ENCODE measurements at places on chromosomes 6 and 20. TPM values are rescaled to one million over a fixed set of nuclear protein-coding genes. Genes with fewer than 3 reads are reported as not detected.

GRCh38 chr6:100427452-100427851 lies 37.3 kb downstream of the SIM1 start:
- no peak for DNase-seq

DNA sequence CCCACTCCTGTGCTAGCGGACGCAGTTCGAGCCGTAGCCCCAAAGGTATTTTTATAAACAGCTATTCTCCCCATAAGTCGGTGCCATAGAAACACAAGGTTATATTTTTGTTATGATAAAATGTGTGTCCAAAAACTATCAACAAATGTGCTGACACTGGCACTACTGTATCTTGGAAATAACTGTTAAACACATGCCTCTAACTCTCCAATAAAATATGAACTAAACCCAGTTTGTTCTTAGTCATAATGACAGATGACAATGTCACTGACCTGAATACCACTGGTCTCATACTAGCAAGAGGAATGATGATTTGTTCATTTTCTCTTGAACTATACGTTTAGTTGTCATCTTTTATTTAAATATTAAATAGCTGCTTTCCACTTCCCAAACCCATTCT lies 51.4 kb upstream of the NUP153 start:
- DNase-seq, result no peak

DNA sequence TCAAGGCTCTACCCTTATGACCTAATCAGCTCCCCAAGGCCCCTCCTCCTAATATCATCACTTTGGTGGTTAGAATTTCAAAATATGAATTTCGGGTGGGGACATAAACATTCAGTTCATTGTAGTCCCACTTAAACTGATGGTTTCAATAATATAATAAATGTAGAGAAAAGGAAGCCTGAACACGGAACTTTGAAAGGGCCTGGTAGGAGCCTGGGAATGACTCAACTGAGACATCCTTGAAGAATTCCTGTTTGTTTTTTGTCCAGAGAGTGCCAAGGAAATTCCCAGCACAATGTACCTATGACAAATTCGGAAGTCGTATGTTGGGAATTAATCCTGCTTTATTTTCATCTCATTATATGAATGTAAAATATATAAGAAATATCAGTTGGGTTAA lies 457.9 kb downstream of the PLCB1 start:
- no peak for DNase-seq

DNA sequence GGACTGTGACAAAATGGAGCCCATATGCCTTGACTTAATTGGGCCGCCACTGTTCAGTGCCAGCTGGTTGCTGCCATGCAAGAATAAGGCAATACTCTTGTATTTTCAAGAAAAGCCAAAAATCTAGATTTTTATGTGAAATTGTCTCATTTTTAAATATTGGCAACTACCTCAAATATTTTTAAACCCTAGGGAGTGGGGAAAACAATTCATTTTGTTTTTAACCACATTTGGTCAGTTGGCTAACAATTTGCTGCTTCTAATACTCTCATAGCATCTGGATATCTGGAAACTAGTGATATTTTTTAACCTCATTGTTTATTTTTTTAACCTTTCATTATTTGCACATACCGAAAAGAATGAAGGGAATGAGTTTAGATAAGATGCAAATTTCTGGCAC lies 91.0 kb downstream of the EYA2 start:
- DNase-seq, result no peak

- DNase-seq, result no peak
Observed at GRCh38 chr20:62362590-62362940, 4.5 kb downstream of the LAMA5 start.

DNA sequence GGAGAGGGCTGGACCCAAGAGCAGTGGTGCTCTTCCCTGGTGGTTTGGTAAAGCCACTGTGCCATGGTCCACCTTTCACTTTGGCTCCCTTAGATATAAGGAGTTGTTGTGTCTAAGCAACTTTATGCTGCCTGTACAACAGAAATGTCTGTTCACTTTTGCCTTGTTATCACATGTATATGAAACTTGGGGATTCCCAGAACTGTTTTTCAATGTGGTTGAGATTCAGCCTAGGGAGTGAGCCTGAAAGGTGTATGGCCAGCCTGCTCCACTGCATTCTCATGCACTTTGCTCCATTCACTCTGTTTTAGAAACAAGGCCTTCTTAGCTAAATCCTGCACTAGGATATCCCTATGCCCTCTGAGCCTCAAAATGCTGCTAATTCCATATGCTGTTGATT lies 234.5 kb upstream of the THEMIS start:
- no peak for DNase-seq

- DNase-seq, result no peak
Observed at GRCh38 chr6:16450285-16450684, 211.9 kb downstream of the GMPR start.

DNA sequence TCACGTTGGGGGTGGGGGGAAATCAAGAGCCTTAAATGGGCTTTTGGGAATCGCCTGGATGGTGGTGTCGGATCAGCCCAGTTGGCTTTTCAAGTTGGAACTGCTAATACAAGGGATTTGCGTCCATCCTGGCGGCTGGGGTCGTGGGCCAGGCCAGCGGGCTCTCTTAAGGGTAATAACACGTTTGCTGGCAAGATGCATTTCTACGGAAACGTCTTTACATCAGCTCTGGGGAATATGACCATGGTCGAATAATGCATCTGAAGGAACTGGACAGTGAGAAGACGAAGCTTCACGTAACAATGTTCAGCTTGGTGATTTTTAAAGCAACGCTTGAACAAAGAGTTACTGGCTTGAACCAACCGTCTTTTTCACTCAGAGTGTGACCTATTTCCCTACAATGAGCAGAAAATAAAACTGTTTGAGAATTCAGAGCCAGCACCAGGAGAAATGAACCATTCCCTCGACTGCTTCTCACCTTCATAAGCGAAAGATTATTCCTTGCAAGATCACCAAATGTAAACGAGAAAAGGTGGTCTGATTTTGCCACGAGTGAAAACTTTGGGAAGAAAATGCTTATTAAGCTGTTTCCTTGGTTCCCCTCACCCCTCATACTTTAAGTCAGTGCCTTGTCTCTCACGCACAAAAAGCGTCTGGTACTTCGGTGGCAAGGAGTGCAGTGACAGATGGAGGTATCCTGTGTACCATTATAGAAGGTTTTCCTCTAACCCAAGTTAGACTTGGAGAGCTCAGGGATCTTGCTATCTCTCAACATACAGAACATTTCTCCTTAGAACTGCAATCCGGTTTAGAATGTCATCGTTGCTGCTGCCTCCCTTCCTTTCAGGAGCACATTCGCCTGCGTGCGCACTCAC lies 1.4 kb upstream of the MARCKS start:
- peak; percentile 10 for DNase-seq

RBM24 gene
- total RNA-seq, result not detected

DEFB115 gene
- not detected for total RNA-seq

MCUR1 gene
- 38.8 TPM for total RNA-seq

All from activated CD4-positive, alpha-beta memory T cell treated with anti-CD3 and anti-CD28 coated beads for 36 hours (primary cell).